ENCODE measurements at places on chromosomes 11 and 22. TPM values are rescaled to one million over a fixed set of nuclear protein-coding genes. Genes with fewer than 3 reads are reported as not detected.

- peak; percentile 74 for DNase-seq
These were observed 1.4 kb downstream of the TMEM109 start for GRCh38 chr11:60915248-60915914.

GRCh38 chr22:26529345-26529744 lies 17.1 kb upstream of the TFIP11 start:
- DNase-seq = peak; percentile 70

- no peak for DNase-seq
These were observed 452.3 kb downstream of the RAB38 start for GRCh38 chr11:87722756-87723565.

GRCh38 chr11:11464555-11464954 lies 111.5 kb upstream of the CSNK2A3 start:
- DNase-seq = no peak

GRCh38 chr11:62449451-62449851 lies 30.6 kb downstream of the SCGB1A1 start:
- DNase-seq = no peak

DNA sequence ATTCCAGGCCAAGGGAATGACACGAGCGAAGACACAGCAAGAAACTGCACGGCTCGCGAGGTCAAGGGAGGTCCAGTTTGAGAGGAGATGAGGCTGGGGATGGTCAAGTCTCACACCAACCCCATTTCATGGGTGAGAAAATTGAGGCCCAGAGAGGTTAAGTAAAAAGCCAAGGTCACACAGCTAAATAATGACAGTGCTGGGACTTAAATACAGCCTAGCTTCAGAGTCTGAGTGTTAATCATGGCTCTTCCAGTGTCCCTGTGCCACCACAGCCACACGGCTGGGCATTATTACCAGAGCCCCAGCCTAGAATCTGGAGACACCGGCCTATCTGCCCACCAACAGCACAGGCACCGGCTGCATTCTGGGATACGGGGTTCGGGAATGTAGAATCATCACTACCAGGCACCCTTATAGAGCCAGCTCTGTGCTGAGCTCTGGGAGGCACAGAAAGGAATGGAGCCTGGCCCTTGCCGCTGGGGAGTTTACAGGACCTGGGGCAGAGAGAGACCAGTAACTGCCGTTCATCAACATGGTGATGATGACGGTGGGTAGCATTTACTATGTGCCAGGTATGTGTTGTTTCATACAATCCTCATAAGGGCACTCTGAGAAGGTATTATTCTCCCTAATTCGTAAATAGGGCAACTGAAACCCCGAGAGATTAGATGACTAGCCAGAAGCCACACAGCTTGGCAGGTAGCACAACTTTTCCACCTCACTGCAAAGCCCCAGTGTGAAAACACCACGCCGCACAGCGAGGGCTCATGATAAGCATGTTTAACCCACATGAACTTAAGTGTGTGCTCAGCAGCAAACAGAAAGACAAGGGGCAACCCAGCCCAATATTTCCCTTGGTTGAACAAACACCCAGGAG lies 51.8 kb downstream of the CD6 start:
- DNase-seq = no peak

DNA sequence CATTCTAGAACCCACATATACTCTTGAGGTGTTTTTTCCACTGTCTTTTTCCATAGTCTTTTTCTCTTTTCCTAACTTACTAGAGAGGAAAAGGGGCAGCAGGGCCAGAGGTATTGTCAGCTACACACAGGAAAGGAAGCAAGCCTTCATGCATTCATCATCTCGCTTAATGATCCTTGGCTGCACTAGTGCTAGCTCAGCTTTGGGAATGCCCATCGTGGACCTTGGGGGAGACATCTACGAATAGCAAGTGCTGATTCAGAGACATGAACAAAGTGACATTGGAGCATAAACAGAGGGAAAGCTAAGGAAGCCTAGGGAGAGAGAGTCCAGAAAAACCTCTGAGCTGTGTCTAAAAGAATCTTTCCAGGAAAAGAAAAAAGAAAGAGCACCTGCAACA lies 466.3 kb upstream of the ARHGAP42 start:
- no peak for DNase-seq

- no peak for DNase-seq
These were observed 312.2 kb upstream of the MTNR1B start for GRCh38 chr11:92657226-92657625.

- no peak for DNase-seq
These were observed 3.0 kb upstream of the DCHS1 start for GRCh38 chr11:6658647-6659046.

- DNase-seq = no peak
These were observed 45.6 kb downstream of the ZNF280B start for GRCh38 chr22:22462813-22463567.

GRCh38 chr11:67434395-67434881 lies 3.0 kb downstream of the PTPRCAP start:
- no peak for DNase-seq

Gene RAD9A
- 17.5 TPM for total RNA-seq

Gene CCDC89
- 0.66 TPM for total RNA-seq

Gene RBM4B
- 18.9 TPM for total RNA-seq

Gene PLEKHA7
- total RNA-seq = 3.4 TPM

Gene PRR33
- not detected for total RNA-seq

Gene MISFA
- 17.3 TPM for total RNA-seq

Gene CECR2
- total RNA-seq = 0.28 TPM

All from adrenal gland (tissue), 19 donors.